ENCODE measurements at places on chromosomes 6 and 20. TPM values are rescaled to one million over a fixed set of nuclear protein-coding genes. Genes with fewer than 3 reads are reported as not detected.

Gene C20orf204
- 0.19 TPM for total RNA-seq

Gene FOXQ1
- total RNA-seq = 2.5 TPM

Gene PGC
- not detected for total RNA-seq

Gene KIF25
- total RNA-seq = 0.07 TPM

Gene DEFB132
- not detected for total RNA-seq

Gene NFATC2
- 11.7 TPM for total RNA-seq

Measured in A549 treated with DMSO at 1 μM for 4 hours (cell line).